ENCODE measurements at places on chromosomes 12 and 14.

GRCh38 chr14:60839057-60839456 lies 104.5 kb downstream of the MNAT1 start:
- DNase-seq: no peak

DNA sequence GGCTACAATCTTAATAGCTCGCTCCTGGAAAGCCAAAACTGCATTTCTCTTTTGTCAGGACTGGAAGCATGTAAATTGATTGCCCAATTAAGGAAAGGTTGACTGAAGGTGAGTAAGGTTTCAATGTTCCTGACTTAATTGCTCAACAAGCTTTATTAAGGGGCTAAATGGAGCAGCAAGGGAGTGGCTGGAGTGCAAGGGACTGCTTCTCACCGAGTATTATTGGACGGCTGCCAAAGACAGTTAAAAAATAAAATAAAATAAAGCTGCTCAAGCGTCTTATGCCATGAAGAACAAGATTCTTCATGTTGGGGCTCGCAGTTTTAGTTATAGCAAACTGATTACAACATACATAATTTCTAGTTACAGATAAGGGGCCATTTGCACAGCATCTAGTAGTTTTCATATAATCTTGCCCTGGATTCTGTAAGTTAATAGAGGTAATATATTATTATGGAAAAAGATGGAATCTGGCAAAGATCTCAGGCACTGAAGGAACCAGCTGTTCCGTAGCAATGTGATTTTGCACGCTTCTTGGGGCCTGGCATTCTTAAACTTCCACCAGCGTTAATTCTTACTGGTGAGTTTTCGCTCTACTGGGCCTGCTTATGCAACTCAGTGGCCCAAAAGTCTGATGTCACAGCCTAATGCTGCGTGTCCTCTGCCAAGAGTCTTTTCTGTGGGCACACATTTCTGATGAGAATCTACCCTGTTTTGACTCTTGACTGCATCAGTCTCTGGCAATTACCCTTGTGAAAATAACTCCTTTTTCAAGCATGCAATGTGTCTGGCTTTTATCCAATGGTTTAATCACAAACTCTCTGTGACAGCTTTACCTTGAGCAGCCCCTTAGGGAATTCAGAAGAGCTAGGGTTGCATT lies 108.5 kb downstream of the SLC38A1 start:
- peak; percentile 44 for DNase-seq

GRCh38 chr14:104104076-104104901 lies 18.8 kb downstream of the ASPG start:
- DNase-seq: no peak

GRCh38 chr14:36519431-36520321 lies at the start of gene NKX2-1:
NKX2-1 (minus strand) TSS chr14:36520232; CDS start chr14:36520129, 103 bp downstream.
- no peak for DNase-seq

DNA sequence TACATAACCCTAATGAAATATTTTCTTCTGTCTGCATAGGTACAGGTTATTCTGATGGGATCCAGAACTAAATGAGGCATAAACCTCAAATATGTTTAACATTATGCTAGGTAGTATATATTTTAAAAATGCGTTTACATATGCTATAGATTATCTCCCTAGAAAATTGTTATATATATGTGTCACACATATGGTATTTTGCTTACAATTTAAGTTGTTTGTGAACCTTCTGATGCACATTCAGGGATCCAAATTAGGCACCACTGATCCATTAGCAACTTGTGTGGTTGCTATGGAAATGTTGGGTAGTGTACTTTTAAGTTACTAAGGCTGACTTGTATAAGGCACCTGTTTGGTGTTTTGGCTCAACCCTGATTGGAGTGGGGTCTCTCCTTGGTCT lies 456.7 kb downstream of the AEBP2 start:
- DNase-seq: no peak

DNA sequence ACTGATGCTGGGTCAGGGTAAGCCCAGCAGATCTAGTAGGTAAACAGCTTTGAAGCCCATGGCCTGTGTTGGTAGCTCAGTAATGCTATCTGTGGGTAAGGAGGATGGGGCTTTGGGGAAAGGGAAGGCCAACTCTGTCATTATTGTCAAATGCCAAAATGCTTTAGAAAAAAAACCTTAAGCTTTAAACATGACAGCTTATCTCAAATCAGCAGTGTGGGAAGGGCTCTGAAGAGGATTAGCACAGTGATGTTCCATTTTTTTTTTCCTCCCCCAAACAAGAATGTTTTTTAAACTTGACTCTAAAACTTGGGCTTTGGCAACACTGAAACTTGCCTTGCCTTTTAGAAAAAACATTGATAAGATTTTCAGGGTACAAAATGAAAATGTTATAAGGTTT lies 11.7 kb downstream of the DAAM1 start:
- no peak for DNase-seq

- no peak for DNase-seq
Measured at GRCh38 chr14:102768223-102769048, 8.8 kb upstream of the TRAF3 start.

All from NCI-H146 (cell line).